C1 segment of cervical spinal cord (tissue), 14 donors: ENCODE measurements at places on chromosomes 3 and 15.
A peak's percentile ranks its signal among the peaks of the same experiment; 100 is the strongest.

DNA sequence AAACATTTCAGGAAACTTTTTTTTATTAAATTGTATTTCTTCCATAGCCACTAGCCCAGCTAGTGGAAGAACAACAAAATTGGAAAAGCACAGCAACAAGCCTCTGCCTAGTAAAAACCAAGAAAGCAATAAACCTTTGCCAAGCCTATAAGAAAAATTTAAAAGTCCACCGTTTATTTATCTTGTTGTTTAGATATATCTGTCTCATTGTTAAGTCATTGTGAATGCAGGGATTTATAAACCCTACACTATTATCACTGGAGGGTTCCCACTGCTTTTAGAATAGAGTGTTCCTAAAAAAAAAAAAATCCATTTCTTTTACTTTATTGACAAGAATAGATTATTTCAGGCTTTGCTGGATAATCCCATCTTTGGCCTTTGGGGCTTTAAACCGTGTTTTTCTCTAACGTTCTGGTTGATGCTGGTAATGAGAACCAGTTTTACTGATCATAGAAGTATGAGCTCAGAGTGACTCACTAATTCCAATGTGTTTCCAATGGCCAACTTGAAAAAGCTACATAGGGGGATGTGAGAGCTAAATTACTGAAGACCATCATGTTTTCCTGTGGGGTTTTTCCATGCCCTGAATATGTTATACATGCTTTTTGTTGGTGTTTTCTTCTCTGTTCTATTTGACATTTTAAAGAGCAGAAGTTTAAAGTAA lies 634.1 kb downstream of the RBMS3 start:
- DNase-seq, result no peak

- DNase-seq, result no peak
These were observed 4.0 kb downstream of the TNFAIP8L3 start for GRCh38 chr15:51090753-51091152.

- no peak for DNase-seq
These were observed 694.9 kb downstream of the NTRK3 start for GRCh38 chr15:87561641-87562040.

- no peak for DNase-seq
These were observed 141.5 kb downstream of the ATP10A start for GRCh38 chr15:25721605-25721955.

DNA sequence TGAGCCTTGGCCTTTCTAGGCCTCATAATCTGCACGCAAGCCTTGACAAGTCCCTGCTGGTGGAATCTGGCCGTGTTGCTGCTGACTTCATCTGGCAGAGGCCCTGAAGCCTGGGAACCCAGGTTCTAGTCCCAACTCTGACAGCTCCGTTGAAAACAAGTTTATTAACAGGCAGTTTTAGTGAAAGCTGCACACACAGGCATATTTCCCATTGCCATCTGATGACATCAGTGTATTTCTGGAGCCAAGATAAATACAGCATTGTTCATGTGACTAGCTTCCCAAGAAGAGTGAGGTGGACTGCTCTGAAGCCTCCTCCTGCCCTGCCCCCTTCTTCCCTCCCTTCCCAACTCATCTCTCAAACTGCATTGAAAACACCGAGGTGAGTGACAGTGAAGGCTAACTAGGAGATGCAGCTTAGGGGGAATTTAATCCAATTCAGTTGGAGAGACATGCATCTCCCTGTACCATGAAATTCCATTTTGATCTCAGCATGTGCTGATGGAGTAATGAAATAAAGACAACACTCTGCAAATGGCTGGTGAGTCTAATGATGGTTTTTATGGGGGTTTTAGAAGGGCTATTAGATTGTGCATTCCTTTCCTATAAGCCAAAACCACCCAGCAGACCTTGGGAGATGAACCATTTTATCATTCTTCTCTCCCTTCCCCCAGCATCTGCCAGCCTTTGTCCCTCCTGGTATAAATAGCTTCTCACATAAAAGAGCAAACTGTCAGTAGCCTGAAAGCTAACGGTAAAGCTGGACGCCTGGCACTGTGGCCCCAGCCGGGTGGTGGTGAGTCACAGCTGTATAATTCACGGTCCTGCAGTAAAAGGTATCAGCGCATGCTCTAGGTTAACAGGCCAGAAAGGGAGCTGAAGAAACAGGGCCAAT lies 38.0 kb downstream of the PRICKLE2 start:
- DNase-seq, result peak; percentile 61

GRCh38 chr15:89127054-89127702 lies 38.9 kb downstream of the ABHD2 start:
- peak; percentile 25 for DNase-seq

DNA sequence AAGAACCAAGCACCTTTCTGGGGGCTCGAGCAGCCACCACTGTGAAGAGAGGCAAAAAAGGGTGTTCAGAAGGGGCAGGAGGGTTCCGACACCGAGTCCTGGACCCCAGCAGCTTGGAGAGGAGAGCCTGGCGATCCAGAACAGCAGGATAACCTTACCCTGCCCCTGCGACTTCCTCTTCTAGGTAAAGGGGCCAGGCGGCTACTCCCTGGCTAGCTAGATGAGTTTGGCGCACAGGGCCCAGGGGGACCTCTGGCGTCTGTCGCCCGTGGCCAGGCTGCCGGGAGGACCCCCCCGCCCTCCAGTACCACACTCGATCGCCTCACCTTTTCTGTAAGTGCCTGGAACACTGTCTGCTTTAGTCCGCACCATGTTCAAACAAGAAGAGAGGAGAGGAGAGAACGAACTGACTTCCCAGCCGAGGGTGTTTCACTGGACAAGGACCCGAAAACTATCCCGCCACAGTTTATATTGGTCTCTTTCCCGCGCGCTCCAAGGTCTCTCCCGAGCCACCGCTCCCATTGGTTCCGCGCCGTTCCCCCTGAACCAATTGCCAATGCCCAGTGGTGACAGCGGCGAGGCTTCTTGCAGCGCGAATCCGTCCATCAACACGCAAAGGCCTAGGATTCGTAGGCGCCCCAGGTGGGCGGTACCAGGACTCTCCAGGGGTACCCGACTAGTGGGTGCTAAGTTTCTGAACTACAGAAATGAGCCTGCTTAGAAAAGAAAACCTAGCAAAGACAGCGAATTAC lies at the start of gene PCLAF:
PCLAF (minus strand) TSS at position 442 of the 752 bp plus-strand sequence; CDS start at position 372, 70 bp downstream.
- DNase-seq, result peak; percentile 76

DNA sequence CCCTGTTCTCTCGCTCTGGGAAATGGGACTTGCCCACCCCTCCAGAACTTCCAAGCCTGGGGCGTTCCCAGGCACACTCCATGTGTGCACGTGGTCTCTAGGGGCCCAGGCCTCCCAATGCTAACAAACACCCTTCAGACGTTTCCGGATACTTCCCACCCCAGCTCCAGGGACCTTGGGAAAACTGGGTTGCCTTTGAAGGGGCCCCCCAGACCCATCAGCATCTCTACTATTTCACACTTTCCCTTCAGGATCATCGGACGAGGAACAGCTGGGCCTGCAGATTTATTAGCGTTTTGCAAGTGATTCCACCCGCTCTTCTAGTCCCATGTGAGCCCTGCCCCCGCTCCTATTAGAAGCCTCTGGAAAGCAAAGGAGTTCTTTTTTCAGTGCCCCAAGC lies 63.2 kb downstream of the MAGEF1 start:
- DNase-seq, result no peak

DNA sequence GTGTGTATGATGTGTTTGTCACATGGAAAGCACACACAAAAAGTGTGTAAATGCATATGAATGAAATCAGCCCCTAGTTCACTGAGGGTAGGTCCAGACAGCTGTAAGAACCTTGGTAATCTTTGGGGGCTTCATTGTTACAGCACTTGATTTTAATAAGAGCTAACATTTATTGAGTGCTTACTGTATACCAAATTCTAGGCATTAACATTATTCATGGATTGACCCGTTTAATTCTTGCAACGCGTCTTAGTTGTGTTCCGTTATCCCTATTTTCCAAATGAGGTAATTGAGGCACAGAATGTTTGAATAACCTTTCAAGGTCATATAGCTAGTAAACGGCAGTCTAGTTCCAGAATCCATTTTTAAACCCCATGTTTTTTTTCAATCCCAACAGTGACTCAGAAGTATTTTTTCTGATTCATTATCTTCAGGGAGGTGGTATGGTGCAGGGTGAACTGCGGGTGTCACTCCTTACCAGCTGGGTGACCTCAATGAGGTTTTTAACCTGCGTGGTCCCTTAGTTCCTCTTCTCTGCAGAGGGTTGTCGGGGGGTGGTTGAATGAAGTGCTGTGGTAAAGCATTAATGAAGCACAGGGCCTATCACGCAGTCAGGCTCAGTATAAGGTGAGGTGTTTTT lies 14.2 kb downstream of the RAB8B start:
- no peak for DNase-seq

- DNase-seq, result no peak
These were observed 36.2 kb upstream of the TLE3 start for GRCh38 chr15:70133781-70134421.

GRCh38 chr3:37417297-37418082 lies 243.1 kb upstream of the LRRFIP2 start:
- DNase-seq, result no peak
